ENCODE measurements at places on chromosomes 2 and 18.

GRCh38 chr2:166765141-166765540 is 123.1 kb upstream of the XIRP2 start:
- no peak for DNase-seq

- peak; percentile 49 for DNase-seq
Measured at GRCh38 chr2:190627448-190628412, 21.2 kb upstream of the NAB1 start.

DNA sequence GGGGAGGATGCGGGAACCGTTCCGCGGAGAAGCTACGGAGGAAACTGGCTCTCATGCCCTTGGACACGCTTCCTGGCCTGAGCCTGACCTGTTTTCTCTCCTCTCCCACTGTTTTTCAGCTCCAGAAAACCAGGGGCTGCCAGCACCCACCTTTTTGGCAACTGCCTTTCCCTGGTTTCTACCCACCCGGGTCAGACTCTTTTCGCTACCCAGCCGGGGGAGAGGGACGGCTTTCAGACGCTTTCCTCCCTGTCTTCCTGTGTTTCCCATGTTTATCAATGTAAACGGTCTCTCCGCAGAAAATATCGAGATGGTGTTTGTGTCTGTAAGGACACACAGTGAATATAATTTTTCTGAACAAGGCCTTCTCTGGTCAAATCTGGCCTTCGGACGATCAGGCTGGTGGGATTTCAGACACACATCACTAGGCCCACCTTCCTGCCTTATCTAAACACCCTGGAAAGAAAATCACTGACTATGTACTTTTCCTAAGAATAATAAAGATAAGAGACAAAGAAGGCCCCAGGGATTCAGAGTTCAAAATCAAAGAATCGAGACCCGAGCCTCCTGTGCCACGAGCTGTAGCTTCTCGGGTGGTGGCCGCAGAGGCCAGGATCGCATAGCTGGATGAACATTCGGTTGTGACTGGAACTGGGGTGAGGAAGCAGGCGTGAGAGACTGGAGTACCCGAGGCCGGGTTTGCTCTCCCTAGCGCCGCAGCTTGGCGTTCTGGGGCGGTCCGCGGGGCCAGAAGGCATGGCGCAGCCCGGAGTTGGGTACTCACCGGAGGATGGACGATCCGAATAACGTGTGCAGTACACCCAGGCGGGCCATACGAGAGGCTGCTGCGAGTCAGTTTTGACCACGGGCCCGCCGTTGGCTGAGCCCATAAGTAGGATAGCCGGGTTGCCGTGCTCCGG is 1.7 kb downstream of the EN1 start:
- DNase-seq: no peak

- no peak for DNase-seq
Measured at GRCh38 chr18:47735041-47735702, 195.3 kb downstream of the SMAD2 start.

GRCh38 chr2:232239951-232240681 is 138.4 kb upstream of the ALPP start:
- DNase-seq: no peak

DNA sequence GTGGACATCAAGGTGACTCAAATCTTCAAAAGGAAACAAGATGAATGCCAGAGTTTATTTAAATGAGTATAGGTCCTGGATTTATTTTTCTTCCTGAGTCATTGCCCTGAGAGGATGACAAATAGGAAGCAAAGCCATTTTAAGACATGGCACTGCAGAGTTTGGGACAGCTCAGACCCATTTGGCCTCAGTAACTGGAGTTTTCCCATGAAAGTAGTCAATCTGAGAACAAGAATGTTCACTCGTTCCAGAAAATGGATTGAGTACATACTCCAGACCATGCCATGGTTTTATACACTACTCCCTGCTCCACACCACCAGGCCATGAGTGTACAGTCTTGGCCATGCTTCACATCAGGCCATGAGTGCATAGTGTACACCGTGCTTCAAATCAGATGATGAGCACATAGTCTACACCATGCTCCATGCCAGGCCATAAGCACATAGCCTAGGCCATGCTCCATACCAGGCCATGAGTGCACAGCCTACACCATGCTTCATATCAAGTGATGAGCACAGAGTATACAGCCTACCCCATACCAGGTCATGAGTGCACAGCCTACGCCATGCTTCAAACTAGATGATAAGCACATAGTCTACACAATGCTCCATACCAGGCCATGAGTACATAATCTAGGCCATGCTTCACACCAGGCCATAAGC is 202.4 kb downstream of the FBXO15 start:
- DNase-seq: no peak

DNA sequence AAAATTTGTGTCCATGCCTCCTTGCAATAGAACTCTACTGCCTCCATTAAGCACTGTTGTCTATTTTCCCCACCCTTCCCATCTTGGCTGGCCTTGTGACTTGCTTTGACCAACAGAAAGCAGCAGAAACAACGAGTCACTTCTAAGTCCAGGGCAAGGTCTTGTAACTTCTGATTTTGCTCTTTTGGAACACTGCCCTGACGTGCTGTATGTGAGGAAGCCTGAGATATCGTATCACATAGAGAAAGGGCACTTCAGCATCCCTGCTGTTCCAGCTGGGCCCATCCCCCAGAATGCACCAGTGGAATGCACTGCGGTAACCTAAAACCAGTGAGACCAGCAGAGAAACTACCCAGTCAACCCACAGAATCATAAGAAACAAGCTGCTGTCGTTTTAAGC is 28.1 kb downstream of the NCKAP1 start:
- no peak for DNase-seq

DNA sequence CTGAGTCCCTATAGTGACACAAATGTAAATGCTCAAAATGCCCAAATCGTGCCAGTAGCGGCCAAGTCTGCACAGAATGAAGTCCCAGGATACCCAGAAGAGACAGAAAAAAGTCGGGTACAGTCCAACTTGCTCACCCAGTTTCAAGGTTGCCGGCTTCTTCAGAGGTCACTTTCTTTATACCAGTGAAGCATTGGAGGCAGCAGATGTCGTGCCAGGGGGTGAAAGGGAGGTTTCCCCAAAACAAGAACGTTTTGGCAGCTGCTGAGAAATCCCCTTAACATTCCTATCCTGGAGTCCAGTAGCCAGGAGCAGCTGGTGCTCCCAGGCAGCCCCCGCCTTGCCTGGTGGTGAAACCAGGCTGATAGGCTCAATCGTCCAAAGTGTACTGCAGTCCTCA is 58.1 kb upstream of the MCFD2 start:
- DNase-seq: no peak

DNA sequence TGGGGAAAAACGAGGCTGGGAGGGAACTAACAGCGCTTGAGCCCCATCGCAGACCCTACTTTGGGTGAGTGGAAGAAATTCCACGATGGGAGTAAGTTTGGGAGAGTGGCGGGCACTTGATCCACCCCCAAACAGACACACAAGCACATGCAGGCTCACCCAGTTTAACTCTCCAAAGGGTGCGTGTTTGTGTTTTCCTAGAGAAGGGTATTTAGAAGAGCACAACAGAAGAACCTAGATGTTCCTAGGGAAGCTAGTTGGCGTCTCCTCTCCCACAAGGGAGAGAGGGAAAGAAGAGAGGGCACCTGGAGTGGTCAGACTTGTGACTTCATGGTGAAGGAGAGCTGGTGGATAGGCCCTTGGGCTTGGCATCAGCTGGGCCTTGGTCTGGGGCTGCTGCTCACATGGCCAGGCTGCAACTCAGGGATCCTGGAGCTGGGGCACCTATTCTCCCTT is 3.2 kb downstream of the GATA6 start:
- DNase-seq: no peak

DNA sequence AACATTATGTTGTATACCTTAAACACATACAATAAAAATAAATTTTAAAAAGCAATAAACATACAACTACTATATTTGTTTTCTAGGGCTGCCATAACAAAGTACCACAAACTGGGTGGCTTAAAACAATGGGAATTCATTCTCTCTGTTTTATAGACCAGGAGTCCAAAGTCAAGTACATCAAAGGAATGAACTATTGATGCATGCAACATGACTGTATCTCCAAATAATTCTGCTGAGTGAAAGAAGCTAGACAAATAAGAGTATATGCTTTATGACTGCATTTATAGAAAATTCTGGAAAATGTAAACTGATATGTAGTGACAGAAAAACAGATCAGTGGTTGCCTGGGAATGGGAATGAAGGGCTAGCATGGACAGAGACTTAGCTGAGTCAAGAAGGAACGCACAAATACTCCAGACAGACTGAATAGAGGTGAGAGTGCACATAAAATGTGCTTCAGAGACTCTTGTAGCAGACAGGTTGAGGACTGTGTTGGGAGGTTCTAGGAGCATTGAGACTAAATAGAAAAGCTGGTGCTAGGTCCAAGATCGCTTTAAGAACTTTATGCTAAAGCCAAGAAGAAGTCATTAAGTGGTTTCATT is 11.0 kb upstream of the PLA2R1 start:
- no peak for DNase-seq

DNA sequence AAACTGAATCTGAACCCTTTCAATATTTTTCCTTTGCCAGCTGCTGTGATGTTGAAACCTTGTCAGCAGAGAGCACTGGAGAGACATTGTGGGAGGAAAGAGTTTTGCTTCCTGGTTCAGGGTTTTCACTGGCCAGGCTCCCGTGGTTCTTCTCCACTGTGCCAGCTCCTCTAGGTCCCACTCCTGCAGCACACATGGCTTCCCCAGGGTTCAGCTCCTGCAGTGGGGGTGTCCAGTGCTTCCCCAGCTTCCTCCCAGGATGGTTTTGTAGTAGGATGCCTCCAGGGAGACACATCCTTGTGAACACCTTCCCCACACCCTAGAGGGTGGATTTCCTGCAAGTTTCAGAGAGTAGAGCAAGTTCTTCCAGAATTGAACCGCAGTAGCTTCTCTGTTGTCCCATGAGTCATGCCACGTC is 24.0 kb upstream of the SULT1C3 start:
- DNase-seq: peak; percentile 38

DNA sequence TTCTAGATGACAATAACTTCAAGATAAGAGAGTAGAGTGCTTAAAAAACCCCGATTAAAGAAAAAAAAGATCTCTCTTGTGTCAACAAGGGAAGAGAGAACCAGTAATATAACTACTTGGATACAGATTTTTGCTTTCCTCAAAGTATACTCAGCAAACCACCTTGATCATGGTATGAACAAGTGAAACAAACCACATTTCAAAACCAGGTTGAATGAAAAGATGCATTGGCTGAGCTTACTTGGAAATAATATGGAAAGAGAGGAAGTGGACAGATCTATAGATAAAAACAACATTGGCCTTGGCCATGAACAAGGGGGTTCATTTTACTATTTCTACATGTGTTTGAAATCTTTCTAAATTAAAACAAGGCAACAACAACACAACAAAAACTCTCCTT is 50.1 kb downstream of the ATP8B1 start:
- no peak for DNase-seq

- DNase-seq: peak; percentile 24
Measured at GRCh38 chr2:154375579-154375931, 322.9 kb upstream of the KCNJ3 start.

- DNase-seq: no peak
Measured at GRCh38 chr2:169509298-169509885, at the start of gene KLHL41. Gene KLHL41 (plus strand): TSS chr2:169509702. CDS start chr2:169509779, 77 bp downstream.
